ENCODE measurements at places on chromosomes 5 and 9.

GRCh38 chr9:116318468-116319374, 165.1 kb downstream of the PAPPA start:
- DNase-seq, result peak; percentile 35

DNA sequence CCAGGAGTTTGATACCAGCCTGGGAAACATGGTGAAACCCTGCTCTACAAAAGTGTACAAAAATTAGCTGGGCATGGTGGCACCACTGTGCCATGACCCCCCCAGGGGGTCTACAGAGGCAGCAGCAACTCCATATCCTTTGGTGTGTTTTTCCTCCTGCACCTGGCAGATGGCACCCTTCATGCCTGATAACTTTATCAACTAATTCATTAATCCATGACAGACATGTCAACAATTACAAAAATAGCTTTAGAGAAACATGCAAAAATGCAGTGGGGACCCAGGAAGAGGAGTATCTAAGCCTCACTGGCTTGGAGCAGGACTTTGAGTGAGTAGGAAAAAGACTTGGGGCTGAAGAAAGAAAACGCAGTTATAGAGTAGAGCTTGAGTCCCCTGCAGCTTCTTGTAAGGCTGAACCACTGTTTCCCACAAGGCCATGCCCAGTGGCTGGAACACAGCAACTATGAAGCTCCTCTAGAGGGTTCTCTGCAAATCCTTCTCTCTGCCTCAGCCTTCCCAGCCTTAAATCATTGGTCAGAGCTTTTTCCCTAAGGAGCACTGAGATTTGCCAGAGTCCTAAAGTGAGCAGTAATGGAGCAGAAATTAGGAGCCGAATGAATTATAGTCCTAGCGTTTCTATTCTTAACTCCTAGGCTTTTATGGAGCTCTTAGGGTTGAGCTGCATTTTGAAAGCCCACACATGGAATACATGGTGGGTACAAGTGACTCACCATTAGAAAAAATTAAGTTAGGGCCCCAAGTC, 25.5 kb upstream of the B4GALT1 start:
- DNase-seq, result no peak

DNA sequence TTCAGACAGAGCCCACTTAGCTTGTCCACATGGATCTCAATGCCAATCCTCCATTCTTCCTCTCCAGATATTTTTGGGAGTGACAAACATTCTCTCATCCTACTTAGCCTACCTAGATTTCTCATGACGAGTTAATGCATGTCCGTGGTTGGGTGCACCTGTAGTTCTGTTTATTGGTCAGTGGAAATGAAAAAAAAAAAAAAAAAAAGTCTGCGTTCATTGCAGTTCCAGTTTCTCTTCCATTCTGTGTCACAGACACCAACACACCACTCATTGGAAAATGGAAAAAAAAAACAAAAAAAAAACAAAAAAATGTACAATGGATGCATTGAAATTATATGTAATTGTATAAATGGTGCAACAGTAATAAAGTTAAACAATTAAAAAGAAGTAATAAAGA, 59.0 kb downstream of the BASP1 start:
- no peak for DNase-seq

DNA sequence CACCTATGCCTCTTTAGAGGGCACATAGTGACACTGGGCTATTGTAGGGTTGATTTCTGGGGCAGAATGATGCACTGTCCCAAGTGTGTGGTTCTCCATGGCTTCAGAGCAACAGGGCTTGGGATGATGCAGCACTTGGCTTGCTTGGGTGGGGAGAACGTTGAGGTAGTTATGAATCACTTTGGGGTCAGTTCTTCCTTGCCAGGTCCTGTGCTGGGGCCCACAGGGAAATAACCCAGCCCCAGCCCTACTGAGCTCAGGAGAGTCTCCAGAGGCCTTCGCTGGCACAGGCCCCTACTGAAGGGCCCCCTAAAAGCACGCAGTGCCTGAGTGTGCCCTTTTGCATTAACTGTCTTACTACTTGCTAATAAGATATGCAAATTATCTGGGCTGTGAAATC, 24.2 kb downstream of the JADE2 start:
- no peak for DNase-seq

GRCh38 chr9:109868722-109869121, 88.7 kb downstream of the PALM2AKAP2 start:
- no peak for DNase-seq

DNA sequence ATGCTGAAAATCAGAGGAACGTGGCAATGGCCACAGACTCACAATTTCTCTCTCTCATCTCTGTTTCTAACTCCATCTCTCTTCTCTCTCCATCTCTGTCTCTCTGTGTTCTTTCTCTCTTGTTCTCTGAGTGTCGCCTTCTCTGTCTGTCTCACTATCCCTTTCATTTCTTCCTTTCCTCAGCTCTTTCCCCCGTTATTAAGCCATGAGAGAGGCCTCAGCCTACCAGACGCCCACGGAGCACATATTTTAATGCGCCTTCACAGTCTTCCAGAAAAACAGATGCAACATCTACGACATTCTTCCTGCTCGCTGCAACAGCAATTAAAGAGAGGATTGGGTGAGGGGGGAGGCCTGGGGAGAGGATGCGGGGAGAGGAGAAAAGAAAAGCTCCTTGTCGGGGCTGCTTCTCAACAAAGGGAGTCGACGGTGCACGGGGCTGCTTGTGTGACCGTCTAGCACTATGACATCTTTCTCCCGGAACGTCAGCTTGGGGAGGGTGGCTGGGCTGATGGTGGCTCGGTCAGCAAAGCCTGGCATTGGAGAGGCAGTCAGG, 37.7 kb upstream of the NEURL1B start:
- peak; percentile 25 for DNase-seq

GRCh38 chr5:65774346-65774745, 52.3 kb downstream of the NLN start:
- peak; percentile 75 for DNase-seq

DNA sequence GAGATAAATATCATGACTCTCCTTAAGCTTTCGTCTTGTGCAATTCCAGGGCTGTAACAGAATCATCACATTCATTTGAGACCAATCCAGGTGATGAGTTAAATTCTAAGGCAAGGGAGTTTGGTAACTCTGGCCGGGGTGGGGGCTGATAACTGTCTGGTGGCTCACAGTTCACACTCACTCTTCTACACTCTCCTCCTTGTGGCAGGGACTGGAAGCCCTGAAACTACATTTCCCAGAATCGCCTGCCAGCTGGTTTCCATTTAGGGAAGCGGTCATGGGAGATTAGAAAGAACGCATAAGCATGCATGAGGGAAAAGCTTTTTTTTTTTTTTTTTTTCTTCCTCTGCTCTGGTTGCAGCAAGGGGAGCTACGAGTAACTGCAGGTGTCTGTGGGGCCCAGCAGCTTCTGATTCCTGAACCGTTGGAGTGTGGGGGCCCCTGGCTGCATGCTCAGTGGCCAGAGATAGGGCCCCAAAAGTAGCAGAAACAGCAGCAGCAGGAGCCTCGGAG, 154.8 kb upstream of the TBC1D2 start:
- DNase-seq, result peak; percentile 50

- DNase-seq, result no peak
Observed at GRCh38 chr5:92554447-92555085, 1026.5 kb downstream of the NR2F1-AS1 start.

GRCh38 chr9:108117795-108118194, 628.2 kb upstream of the KLF4 start:
- DNase-seq, result no peak

DNA sequence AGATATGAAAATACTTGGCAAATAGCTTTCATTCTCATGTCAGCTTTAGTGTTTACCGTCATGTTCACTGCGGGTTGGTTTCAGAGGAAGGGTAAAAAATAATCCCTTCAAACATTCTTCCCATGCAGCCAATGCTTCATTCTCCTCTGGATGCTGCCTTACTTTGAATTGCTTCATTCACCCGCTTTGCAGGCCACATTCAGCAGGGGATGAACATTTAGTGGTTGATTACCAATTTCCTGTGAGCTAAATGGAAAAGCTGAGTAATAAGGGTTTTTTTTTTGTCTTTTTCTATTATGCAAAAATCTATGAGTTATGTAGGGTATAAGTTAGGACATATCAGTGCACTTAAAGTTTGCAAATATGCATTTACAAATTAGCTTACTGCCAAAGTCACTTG, 96.3 kb upstream of the MEF2C start:
- DNase-seq, result peak; percentile 56

- no peak for DNase-seq
Observed at GRCh38 chr5:58106754-58107410, 353.0 kb downstream of the PLK2 start.

DNA sequence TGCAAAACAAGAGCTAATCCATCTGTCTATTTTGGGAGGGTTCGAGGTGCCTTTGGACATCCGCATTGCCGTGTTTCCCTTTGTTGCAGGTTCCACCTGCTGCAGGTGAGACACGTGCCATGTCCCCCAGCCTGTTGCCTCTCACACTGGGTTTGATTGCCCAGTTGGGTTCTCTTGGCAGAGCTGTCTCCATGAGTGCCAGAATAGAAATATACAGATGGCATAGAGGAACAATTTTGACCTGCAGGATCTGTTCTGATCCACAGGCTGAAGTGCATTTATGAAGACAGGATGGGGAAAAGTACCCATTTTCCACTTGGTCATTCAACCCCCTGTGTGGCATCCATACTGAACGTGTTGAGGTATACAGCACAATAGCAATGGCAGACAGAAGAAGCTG, 178.1 kb downstream of the SGCD start:
- DNase-seq, result no peak

DNA sequence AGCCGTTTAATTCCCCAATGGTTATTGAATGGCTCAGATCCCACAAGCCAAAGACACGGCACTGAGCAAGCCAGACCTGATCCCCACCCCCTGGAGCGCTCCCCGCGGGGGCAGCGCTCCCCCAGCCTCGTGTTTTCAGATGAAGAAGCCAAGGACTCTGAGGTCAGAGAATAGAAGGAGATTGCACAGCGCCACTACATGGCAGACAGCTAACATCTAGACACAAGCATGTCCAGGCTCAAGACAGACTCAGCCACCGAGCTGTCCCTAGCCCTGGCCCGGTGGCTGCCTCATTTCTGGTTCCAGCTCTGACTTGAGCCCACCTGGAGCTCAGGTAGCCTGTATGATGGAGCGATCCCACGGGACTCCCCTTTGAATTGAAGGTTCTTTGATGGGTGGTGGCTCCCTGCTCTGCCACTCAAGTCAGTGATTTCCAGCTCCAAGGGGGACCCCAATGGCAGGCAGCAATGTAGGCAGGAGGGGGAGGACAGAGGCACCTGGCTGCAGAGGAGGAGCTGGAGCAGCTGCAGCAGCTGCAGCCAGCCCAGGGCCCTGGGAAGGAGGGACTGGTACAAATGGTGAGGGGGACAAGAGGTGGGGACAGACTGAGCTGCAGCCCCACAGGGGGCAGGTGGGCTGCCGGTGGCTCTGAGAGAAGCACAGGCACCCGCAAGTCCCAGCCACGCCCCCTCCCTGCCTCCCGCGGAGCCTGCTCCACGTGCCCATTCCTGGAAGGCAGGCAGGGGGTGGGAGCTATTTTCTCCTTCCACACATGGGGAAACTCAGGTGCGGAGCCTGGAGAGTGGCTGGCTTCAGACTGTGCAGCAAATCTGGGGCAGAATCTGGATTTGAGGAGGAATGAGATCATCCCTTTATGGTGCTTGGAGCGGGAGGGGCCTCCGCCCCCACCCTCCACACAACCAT, 40.2 kb downstream of the NTNG2 start:
- DNase-seq, result no peak

GRCh38 chr5:74310997-74311930, 329.3 kb downstream of the ENC1 start:
- no peak for DNase-seq

DNA sequence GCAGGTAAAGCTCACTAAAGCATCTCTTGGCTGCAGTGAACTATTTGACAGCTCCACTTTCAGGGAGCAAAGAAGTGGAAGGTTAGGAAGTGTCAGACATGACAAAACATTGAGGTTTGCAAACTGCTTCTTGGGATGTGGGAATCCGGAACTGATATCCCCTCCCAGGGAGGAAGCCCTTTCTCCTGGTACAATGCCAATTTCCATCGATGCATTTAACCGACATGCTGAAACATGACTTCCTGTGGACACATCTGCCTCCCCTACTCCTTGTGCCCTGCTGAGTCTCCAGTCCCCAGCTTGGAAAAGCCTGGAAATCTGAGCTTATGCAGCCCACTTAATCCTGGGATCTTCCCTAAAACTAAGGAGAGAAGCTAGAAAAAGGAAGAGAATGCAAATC, 323.1 kb upstream of the DAP start:
- DNase-seq, result no peak

DNA sequence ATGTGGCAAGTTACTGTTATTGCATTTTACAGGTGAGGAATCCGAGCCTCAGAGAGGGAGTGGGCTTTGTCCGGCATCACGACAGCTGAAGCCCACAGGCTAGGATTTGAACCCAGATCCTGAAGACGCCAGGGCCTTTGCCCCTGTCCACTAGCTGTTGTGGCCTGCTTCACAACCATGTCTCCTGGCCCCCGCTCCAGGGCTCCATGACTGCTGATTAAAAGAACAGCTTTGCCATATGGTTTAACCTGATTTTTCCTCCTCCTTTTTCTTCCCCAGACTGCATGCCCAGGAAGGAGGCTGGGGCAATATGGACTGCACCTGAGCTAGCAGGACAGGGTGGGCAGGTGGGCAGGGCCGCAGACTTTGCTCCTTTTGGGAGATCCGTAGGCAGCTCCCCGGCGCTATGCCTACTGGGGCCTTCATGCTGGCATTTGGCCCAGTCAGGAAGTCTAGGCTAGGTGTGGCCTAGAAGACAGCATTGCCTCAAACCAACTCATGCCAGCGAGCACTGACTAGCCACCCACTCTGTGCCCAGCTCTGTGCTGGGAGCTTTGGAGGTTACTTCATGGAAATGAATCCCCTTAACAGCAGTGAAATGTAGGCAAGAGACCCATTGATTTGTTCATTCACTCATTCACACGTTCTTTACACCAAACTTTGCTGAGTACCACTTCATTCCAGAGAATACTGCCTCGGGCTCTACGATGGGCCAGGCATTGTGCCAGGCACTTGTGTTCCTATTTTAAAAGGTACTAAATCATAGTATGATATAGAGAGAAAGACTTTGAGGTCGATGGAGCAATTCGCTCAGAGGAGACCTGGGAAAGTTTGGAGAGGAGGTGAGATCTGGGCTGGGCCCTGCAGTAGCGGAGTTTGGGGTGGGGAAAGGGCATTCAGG, 94.3 kb upstream of the CPEB4 start:
- DNase-seq, result no peak

DNA sequence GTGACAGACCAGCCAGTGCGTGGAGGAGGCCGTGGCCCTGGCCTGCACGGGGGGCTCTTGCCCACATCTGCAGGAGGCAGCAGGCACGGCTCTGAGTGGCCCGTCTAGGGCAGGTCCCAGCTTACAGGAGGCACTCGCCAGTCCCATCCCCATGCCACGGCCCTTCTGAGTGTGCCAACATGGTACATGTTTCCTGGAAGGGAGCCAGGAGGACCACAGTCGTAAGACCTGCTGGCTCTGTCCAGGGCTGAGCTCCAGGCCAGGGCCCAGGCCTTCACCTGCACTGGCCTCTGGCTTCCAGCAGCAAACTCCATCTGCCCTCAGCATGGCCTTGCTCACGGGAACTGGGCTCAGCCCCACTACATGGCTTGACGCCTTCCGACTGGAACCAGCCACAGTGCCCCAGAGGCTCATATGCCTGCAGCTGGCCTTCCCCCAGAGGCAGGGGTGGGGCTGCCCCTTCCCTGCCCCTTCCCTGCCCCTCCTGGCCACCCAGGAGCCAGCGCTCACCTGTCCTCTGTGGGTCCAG, 3.8 kb downstream of the NKD2 start:
- no peak for DNase-seq

Data from fibroblast of skin of left biceps (primary cell).